ENCODE measurements at places on chromosomes 3 and 15. TPM values are rescaled to one million over a fixed set of nuclear protein-coding genes. Genes with fewer than 3 reads are reported as not detected.

CMTM8 gene
- polyA plus RNA-seq = 12.5 TPM

EPHB1 gene
- 5.5 TPM for polyA plus RNA-seq

MST1R gene
- 1.7 TPM for polyA plus RNA-seq

GP9 gene
- 2.1 TPM for polyA plus RNA-seq

TLR9 gene
- 0.09 TPM for polyA plus RNA-seq

ZNF592 gene
- polyA plus RNA-seq = 31.4 TPM

Measured in renal cortex interstitium (tissue), 15 donors.